ENCODE measurements at places on chromosomes 2 and 18. TPM values are rescaled to one million over a fixed set of nuclear protein-coding genes. Genes with fewer than 3 reads are reported as not detected.
A peak's percentile ranks its signal among the peaks of the same experiment; 100 is the strongest.

GRCh38 chr2:40321822-40322221 is 130.1 kb downstream of the SLC8A1 start:
- H3K27me3 ChIP-seq, result peaks cover 2% of the 10 kb centered on the region
- no peaks in the 10 kb centered on the region for H3K4me1 ChIP-seq
- DNase-seq, result no peak
- no peak overlapping the region for H3K27ac ChIP-seq

GRCh38 chr18:36078751-36079529 is 11.6 kb upstream of the RPRD1A start:
- H3K4me3 ChIP-seq, result no peak overlapping the region
- H3K27me3 ChIP-seq, result peaks cover 25% of the 10 kb centered on the region
- no peak for DNase-seq
- no peak overlapping the region for H3K27ac ChIP-seq

GRCh38 chr2:174888646-174889271 is 116.4 kb downstream of the CHN1 start:
- no peak for DNase-seq
- no peaks in the 10 kb centered on the region for H3K36me3 ChIP-seq
- H3K4me3 ChIP-seq, result no peak overlapping the region
- H3K27ac ChIP-seq, result no peak overlapping the region
- peaks cover 5% of the 10 kb centered on the region for H3K4me1 ChIP-seq

DNA sequence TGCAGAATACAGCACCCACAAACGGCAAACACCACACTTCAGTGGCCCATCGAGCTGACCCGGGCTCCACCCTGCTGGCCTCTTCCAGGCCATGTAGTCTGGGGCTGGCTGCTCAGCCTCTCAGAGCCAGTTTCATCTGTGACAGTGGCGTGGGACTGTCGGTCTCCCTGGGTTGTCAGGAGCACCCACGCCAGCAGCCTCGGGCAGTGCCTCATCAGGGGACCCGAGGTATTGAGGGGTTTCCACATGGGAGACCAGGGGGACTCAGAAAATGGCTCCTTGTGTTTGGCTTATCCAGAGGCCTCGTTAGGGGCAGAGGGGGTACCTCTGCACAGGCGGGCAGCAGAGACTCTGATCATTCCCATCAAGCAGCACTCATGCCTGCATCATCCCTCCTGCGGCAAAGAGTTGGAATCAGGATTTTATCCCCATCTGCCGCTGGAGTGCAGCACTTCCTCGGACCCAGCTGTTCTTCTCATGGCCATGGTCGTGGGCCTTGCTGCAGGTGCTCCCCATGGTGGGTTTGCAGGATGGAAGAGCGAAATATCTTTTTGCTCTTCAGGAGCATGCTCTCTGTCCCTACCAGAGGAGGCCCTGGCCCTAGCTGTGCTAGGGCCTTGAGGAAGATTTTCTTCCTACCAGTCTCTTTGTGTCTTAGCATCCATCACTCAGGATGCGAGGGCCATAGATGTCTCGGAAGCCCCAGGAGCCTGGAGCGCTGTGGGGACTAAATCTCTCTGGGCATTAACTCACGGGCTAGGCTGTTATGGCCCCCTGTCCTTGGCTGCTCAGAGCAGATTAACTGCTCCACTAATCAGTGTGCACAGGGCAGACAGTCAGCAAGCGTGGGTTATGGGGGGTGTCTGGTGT is 100.8 kb downstream of the CLIP4 start:
- no peak overlapping the region for H3K27ac ChIP-seq
- no peak for DNase-seq
- no peaks in the 10 kb centered on the region for H3K36me3 ChIP-seq
- peaks cover 2% of the 10 kb centered on the region for H3K27me3 ChIP-seq

DNA sequence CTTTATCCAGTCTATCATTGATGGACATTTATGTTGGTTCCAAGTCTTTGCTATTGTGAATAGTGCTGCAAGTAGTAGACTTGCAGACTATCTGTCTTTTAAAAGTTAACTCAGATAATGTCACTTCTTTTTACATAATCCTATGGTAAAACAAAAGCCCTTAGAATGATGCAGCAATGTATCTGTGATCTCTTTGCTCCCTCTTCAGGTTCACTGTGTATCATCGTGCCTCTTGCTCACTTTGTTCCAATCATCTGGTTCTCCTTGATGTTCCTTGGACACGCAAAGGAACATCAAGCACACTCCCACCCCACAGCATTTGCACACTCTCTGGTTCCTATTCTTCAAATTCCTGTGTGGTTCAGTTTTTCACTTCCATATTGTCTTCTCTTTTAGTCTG is 472.5 kb upstream of the ZNF804A start:
- H3K4me3 ChIP-seq, result no peak overlapping the region
- DNase-seq, result no peak
- no peaks in the 10 kb centered on the region for H3K4me1 ChIP-seq

DNA sequence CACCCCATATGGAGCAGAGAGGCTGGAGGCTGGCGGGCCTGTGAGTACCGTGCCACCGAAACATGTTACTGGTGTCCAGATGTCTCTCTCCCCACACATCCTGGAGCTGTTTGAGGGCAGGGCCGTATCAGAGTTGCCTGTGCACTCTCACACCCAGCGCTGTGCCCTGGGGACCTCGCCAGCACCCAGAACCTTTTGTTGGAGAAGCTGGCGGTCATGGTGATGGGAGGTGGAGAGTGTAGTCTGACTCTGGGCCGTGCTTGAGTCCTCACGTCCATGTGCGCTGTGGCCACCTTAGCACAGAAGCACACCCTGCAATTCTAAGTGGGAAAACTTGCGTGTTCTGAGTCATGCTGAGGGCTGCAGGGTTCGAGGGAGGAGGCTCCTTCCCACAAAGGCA is 259.2 kb downstream of the NDUFA10 start:
- H3K27ac ChIP-seq, result no peak overlapping the region
- no peaks in the 10 kb centered on the region for H3K27me3 ChIP-seq
- H3K36me3 ChIP-seq, result no peaks in the 10 kb centered on the region
- H3K4me1 ChIP-seq, result no peaks in the 10 kb centered on the region
- no peak overlapping the region for H3K4me3 ChIP-seq
- no peak for DNase-seq

GRCh38 chr2:178075006-178075326 is 2.4 kb upstream of the PDE11A start:
- H3K27me3 ChIP-seq, result peaks cover 54% of the 10 kb centered on the region
- no peak overlapping the region for H3K27ac ChIP-seq
- peaks cover 12% of the 10 kb centered on the region for H3K4me1 ChIP-seq
- DNase-seq, result no peak
- no peaks in the 10 kb centered on the region for H3K36me3 ChIP-seq

- H3K4me1 ChIP-seq, result no peaks in the 10 kb centered on the region
- DNase-seq, result no peak
- no peaks in the 10 kb centered on the region for H3K36me3 ChIP-seq
- H3K27ac ChIP-seq, result no peak overlapping the region
- H3K4me3 ChIP-seq, result no peak overlapping the region
Observed at GRCh38 chr18:42730272-42730671, 385.2 kb downstream of the RIT2 start.

DNA sequence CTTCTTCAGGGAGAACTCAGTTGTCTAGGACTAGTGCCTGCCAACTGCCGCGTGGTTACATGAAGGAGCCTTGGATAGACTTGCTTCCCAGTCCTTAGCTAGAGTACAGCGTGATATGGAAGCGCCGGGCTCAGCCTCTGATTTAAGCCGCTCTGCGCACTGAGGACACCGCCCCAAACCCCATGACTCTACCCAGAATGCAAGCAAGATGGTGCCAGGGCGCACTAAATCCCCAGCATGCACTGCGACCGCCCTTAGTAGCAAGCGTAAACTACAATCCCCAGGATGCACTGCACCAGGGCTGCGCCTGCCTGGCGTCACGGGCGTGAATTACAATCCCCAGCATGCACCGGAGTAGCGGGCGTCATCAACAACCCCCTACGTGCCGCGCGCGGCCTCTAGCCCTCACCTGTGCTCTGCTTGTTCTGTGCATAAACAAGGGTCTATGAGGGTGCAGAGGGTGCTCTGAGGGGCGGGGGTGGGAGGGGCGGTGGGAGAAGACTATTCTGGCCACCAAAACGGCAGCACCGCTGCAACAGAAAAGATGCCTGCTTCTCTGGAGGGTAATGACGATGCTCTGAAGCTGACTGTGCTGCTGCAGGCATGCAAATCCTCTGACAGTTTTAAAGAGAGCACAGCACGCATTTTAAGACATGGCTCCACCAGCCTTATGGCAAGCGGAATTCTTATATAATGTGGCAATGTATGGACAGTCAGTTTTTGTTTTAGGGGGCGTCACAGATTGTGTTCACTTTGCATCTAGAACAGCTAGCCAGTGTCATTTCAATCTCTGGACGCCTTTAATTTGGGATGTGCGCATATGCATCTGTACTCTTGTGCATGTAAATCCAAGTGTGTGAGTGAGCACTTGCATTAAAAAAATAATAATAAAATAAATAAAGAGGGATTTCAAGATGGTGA is 282.5 kb upstream of the MYT1L start:
- peak overlapping the region; percentile 73 for H3K27ac ChIP-seq
- H3K4me3 ChIP-seq, result peak overlapping the region; percentile 75
- H3K4me1 ChIP-seq, result peaks cover 7% of the 10 kb centered on the region
- H3K36me3 ChIP-seq, result peaks cover 9% of the 10 kb centered on the region

DNA sequence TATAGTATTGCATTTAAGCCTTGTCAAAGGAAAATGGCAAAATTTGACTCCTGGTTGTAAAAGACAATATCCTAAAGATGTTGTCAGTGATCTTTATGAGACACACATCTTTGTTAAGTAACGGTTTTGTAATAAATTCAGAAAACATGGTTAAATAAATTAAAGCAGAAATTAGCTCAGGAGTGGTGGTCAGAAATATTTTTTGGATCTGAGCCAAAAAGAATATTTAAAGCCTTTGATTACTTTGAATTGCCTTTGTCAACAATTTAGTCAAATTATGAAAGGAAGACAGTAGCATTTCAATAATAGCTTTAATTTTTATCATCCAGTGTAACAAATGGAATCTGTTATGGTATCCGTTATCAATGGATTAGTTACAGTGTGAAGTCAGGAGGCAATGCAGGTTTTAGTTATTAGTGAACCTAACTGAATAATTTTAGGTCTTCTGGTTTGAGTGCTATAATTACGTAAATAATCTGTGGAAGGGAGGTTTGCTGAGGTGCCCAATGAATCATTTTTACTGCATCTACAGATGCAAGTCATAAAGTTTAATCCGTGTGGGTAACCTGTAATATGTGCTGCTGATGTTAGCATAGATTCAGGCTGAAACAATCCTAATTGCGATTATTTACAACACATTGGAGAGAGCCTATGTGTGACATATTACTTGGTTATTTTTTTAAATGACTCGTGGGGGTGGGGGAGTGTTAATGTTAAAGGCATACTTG is 42.7 kb downstream of the SMAD4 start:
- no peak for DNase-seq
- peaks cover 76% of the 10 kb centered on the region for H3K36me3 ChIP-seq
- H3K27me3 ChIP-seq, result no peaks in the 10 kb centered on the region
- peaks cover 17% of the 10 kb centered on the region for H3K4me1 ChIP-seq
- no peak overlapping the region for H3K27ac ChIP-seq
- no peak overlapping the region for H3K4me3 ChIP-seq

GRCh38 chr2:83234246-83234645 is 1224.8 kb downstream of the SUCLG1 start:
- H3K4me1 ChIP-seq, result no peaks in the 10 kb centered on the region
- H3K27ac ChIP-seq, result no peak overlapping the region
- no peaks in the 10 kb centered on the region for H3K27me3 ChIP-seq

- H3K36me3 ChIP-seq, result peaks cover 49% of the 10 kb centered on the region
- no peaks in the 10 kb centered on the region for H3K27me3 ChIP-seq
- no peak overlapping the region for H3K4me3 ChIP-seq
- H3K27ac ChIP-seq, result no peak overlapping the region
Observed at GRCh38 chr2:101018934-101019333, 16.8 kb downstream of the RPL31 start.

- H3K4me1 ChIP-seq, result no peaks in the 10 kb centered on the region
- H3K27me3 ChIP-seq, result no peaks in the 10 kb centered on the region
- no peak overlapping the region for H3K4me3 ChIP-seq
- H3K36me3 ChIP-seq, result no peaks in the 10 kb centered on the region
Observed at GRCh38 chr2:114156366-114157056, 266.6 kb downstream of the ACTR3 start.

- no peak for DNase-seq
- H3K27me3 ChIP-seq, result no peaks in the 10 kb centered on the region
- H3K4me3 ChIP-seq, result no peak overlapping the region
- H3K4me1 ChIP-seq, result no peaks in the 10 kb centered on the region
- no peak overlapping the region for H3K27ac ChIP-seq
- no peaks in the 10 kb centered on the region for H3K36me3 ChIP-seq
Observed at GRCh38 chr18:6633310-6633709, 96.2 kb upstream of the ARHGAP28 start.

DNA sequence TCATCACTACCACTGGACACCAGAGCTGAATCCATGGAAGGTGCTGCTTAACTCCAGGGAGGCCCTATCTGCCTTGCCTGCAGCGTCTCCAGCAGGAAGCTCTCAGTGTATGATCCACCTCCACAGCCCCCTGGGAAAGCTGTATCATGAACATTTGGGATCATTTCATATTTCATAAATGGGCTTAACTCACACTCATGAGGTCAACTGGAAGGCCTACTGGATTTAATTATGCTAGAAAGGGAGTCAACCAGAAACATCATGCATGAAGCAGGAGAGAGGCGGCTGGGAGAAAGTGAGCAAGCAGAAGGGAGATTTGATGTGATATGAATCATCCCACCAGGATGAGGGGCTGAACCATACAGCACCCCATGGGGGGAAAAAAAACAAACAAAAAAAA is 537.7 kb downstream of the TNS1 start:
- no peaks in the 10 kb centered on the region for H3K36me3 ChIP-seq
- no peak overlapping the region for H3K27ac ChIP-seq
- DNase-seq, result no peak
- no peak overlapping the region for H3K4me3 ChIP-seq

DNA sequence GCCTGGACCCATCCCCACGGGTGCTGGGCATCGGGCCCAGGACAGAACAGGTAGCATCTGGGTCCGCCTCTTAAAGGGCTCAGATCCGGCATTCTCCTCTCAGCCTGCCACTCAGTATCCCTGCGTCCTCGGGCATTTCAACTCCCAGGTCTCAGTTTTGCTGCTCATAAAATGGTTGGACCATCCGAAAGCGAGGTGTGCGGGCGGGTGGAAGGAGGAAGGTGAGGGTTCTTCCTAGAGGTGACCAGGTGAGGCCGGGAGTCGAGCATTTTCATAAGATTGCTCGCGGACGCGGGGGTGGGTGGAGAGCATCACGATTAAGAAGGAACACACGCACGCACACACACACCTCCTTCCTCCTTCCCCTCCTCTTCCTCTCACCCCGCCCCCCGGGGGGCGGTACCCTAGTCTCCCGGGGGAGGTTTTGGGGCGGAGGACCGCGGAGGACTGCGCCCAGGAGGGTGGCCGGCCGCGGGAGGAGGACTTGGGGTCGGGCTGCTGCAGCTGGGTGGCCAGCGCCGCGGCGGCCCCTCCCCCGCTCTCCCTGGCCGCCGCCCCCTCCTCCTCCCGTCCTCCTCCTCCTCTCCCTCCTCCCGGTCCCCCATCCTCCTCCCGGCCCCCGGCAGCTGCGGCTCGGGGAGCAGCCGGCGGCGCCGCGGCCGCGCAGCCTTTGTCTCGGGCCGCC is 97.9 kb upstream of the GPR45 start:
- H3K36me3 ChIP-seq, result no peaks in the 10 kb centered on the region
- DNase-seq, result peak; percentile 16
- H3K4me1 ChIP-seq, result peaks cover 7% of the 10 kb centered on the region
- H3K27me3 ChIP-seq, result peaks cover 26% of the 10 kb centered on the region

- DNase-seq, result no peak
- H3K27ac ChIP-seq, result no peak overlapping the region
- H3K36me3 ChIP-seq, result no peaks in the 10 kb centered on the region
Observed at GRCh38 chr2:195590861-195591205, 66.2 kb upstream of the SLC39A10 start.

- H3K27me3 ChIP-seq, result no peaks in the 10 kb centered on the region
- H3K4me3 ChIP-seq, result no peak overlapping the region
- H3K27ac ChIP-seq, result no peak overlapping the region
- H3K36me3 ChIP-seq, result peaks cover 13% of the 10 kb centered on the region
Observed at GRCh38 chr2:37665604-37666362, 5.7 kb downstream of the CDC42EP3 start.

The C2orf81 gene
- total RNA-seq, result 1.6 TPM

The ANTXR1 gene
- not detected for total RNA-seq

The HOXD13 gene
- not detected for total RNA-seq

The REG1A gene
- not detected for total RNA-seq

The QPCT gene
- total RNA-seq, result 0.71 TPM
